K562 (cell line): ENCODE measurements at places on chromosomes 12 and 14. TPM values are rescaled to one million over a fixed set of nuclear protein-coding genes. Genes with fewer than 3 reads are reported as not detected.

- H3K27ac ChIP-seq: no peak overlapping the region
- H3K27me3 ChIP-seq: no peaks in the 10 kb centered on the region; the same call in 1 of the 2 replicates
- no peaks in the 10 kb centered on the region for H3K36me3 ChIP-seq
- no peak overlapping the region for H3K4me3 ChIP-seq
- no peak for DNase-seq
These were observed 2.2 kb downstream of the LRFN5 start for GRCh38 chr14:41608681-41609390.

DNA sequence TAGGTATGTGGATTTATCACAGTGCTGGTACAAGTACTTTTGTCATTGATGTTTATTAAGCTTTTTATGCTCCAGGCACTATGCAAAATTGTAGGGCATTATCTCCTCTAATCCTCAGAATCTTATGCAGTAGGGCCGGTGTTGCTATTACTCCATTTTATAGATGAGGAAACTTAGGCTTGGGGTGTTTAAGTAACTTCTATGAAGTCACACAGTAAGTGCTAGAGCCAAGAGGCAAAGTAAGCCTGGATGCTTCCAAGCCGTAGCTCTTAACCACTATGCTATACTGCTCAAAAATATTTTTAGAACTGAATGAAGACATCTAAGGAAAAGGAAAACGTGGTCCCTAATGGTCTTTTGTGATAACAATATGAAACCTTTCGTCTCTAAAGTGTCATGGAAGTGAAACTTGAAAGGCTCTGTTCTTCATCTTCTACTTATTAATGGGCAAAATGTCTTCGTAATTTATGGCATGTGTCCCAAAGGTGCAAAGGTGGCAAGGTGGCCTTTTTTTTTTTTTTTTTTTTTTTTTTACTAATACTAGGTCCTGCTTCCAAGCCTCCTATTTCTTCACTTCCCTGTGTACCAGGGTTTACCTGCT is 85.2 kb downstream of the ETV6 start:
- H3K4me3 ChIP-seq: no peak overlapping the region
- H3K4me1 ChIP-seq: no peaks in the 10 kb centered on the region
- H3K27me3 ChIP-seq: no peaks in the 10 kb centered on the region
- no peaks in the 10 kb centered on the region for H3K36me3 ChIP-seq
- DNase-seq: no peak

GRCh38 chr12:3305904-3306619 is 184.9 kb upstream of the PRMT8 start:
- DNase-seq: no peak
- no peak overlapping the region for H3K4me3 ChIP-seq
- H3K4me1 ChIP-seq: no peaks in the 10 kb centered on the region

DNA sequence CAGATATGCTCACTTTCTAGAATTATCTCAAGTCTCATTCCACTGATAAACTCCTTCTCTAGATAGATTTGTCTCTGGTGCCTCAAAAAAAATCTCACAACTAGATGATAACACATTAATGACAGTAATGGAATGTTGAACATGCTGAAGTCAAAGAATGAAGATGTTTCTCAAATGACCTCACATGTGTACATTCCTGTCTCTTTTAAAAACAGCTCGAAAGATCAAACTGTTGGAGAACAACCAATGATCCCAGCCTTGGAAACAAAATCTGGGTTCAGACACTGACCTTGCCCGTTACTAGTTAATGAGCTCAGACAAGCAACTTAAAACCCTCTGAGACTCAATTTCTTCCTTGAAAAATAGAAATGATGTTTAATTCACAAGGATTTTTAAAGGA is 44.7 kb upstream of the KCNJ8 start:
- no peaks in the 10 kb centered on the region for H3K27me3 ChIP-seq
- DNase-seq: no peak
- no peaks in the 10 kb centered on the region for H3K4me1 ChIP-seq
- no peak overlapping the region for H3K4me3 ChIP-seq
- no peak overlapping the region for H3K27ac ChIP-seq

GRCh38 chr14:80188571-80188970 is 22.7 kb downstream of the DIO2 start:
- no peaks in the 10 kb centered on the region for H3K27me3 ChIP-seq
- H3K4me3 ChIP-seq: no peak overlapping the region
- no peak for DNase-seq
- no peak overlapping the region for H3K27ac ChIP-seq

DHRS2 gene
- 59.4 and 62.9 TPM in 2 replicates for total RNA-seq

KCNK13 gene
- total RNA-seq: not detected in 2 replicates

TAMALIN gene
- 1.3 and 1.5 TPM in 2 replicates for total RNA-seq

CIT gene
- 37.3 and 46.7 TPM in 2 replicates for total RNA-seq
